ENCODE measurements at places on chromosomes 5 and 9.

- no peak for DNase-seq
Measured at GRCh38 chr5:38871790-38872551, 26.2 kb downstream of the OSMR start.

DNA sequence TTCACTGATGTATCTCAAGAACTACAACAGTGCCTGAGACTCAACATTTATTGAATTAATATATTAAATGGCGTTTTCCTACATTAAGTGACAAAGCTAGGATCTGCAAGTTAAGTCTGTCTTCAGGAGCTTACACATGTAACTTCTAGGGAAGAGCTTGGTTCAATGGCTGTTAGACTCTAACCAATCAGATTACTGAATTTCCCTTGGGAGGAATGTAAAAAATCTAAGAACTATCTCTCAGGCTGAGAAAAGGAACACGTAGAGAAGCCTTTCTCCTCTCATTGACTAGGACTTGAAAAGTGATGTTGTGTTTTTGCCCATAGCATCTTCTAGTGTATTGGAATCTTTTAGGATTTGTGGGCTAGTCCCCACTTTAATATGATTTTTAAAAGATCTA lies 53.6 kb downstream of the CCNH start:
- DNase-seq, result no peak

DNA sequence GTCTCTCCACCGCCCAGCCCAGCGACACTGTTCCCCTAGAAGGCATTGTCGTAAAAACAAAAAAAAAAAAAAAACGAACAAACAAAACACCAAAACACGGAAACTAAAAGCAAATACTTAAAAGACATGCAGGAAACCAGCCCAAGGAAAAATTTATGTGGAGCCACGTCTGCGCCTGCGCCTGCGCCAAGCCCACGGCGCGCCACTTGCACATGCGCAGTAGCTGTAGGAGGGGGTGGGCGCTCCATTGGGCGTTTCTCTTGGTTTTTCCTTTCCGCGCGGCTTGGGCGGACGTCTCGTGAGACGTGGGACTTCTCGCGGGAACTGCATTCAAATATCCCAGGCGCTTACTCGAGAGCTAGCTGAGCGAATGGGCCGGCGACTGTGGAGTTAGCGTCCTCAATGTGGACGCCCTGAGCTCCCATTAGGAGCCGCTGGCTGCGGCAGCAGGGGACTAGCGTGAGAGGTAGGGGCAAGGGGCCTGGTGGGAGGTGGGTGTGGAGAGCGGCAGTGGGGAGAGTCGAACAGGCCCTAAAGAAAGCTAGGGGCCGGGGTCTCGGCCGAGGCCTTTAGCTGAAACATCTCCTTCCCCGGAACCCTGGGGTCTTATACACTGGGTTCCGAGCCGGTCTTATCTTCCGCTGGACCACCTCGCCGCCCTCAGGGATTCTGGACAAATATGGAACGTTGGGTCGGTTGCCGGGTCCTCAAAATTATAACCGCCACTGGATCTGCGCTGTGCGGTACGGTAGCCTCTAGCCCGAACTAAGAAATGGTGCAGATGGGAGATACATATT lies at the start of gene SPDL1:
SPDL1 (plus strand) TSS at position 350 of the 797 bp plus-strand sequence. CDS start 4,644 bp downstream, outside the sequence.
- peak; percentile 94 for DNase-seq

GRCh38 chr5:16862777-16863176 lies 73.3 kb downstream of the MYO10 start:
- DNase-seq, result no peak

DNA sequence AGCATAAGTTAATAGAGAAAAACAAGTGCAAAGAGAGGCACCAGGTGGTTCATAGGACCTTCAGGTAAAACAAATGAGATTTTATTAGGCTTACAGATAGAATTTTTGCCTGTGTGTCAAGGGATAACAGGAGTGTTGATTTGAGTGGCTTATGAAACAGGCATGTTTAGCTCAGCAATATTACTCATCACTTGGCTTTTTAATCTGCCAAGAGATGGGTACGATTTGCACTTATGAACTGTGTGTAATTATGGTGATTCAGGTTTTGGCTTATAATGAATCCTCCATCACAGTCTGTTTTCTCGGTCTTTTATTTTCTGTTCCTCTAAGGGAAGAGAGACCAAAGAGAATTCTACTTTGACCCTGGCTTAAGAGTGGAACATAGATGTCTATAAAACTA lies 199.3 kb downstream of the DMRTA1 start:
- DNase-seq, result no peak

GRCh38 chr5:142545650-142546322 lies 140.1 kb downstream of the FGF1 start:
- DNase-seq, result no peak

- DNase-seq, result no peak
Measured at GRCh38 chr9:93182572-93182971, 1.4 kb upstream of the WNK2 start.

GRCh38 chr5:140039561-140039960 lies 3.5 kb downstream of the NRG2 start:
- DNase-seq, result no peak

DNA sequence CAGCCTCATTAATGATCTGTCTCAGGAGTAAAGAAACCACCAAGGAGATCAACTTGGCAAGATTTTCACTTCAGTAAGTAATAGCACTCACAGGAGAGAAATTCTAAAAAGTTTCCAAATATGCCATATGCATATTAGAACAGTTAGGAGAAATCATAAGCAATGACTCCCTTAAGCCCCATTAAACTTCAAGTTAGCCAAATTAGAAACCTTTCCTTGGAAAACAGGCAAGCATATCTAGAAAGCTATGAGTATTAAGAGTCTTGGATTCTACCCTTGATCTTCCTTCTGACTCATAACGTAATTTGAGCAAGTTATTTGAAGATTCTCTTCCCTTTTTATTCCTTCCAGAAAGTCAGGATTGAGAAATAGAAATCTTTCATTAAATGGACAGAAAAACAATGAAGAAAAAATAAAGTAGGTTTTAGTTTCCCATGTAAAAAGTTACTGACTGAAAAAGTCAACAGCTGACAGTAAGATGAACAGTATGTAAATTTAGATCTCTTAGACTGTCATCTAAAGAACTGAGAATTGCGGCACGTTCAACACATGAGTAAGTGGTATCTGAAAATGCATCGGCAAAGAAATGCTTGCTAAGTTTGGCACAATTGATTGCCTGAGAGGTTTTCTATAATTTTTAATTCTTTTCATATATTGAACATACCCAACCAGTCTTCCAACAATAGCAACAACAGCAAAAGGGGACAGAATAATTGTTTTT lies 565.7 kb upstream of the FTMT start:
- no peak for DNase-seq

DNA sequence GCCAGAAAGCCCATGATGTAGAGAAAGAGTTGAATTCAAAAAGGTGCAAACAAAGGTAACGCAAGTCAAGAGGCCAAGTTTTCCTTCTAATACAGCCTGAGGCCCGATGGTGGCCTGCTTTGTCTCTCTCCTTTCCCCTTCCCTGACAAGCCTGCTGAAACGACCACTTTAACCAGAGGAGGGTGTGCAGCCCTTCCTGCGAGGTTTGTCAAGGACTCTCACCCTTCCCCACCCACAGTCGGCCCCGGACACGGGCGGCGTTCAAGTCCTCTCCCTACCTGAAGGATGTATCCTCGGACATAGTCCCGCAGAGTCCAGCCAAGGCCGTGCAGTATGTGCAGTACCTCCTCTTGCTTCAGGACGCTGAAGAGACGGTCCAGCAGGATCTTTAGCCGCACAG lies 318.2 kb downstream of the BNC2 start:
- no peak for DNase-seq

- no peak for DNase-seq
Measured at GRCh38 chr5:9474219-9475002, 71.5 kb downstream of the SEMA5A start.

- DNase-seq, result peak; percentile 37
Measured at GRCh38 chr9:72292256-72292682, 72.7 kb downstream of the ZFAND5 start.

- DNase-seq, result no peak
Measured at GRCh38 chr9:133520121-133520835, 4.5 kb downstream of the MYMK start.

DNA sequence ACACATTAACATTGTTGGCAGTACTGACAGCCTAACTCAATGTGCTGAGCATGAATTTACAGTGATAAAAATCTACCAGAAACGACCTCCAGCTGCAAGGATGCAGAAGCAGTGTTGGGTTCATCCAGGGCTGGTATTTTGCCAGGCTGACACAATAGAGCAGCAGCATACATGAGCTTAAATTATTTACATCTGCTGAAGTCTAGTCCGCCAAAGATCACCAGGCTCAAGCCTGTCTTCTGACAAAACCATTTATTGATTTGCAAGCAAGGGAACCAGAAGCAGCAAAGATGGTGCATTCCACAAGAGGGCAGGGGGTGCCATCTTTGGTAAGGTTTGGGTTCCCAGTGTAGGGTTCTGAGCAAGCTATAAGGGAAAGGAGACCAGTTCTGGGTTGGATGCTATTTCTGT lies 8.7 kb upstream of the C5orf34 start:
- DNase-seq, result no peak

GRCh38 chr9:136705564-136705963 lies 6.8 kb upstream of the DIPK1B start:
- DNase-seq, result no peak

DNA sequence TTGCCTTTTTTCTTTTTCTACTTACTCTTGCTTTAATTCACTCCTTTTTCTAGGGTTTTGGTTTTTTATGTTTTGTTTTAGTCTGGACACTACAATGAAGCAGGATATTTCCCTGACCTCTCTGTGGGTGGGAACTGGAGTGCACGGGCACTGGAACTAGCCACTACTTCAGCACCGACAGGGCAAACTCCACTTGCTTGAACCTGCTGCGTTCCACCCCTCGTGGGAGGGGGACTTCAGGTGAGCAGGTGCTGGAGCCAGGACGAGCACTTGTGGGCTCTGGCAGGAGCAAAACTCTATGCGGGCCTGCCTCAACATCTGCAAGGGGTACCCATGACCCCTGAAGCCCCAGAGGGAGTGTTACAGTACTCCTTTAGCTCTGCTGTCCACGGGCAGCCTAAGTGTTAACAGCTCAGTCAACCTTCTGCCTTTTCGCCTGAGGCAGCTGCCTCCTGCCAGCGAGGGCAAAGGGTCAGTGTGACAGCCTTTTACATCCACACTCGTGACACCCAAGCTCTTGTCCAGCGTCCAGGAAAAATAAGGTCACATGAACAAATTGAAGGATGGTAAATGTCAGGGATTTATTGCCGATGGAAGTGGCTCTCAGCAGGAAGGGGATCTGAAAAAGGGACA lies 144.1 kb upstream of the NFIL3 start:
- no peak for DNase-seq

- DNase-seq, result no peak
Measured at GRCh38 chr9:125797930-125798329, 50.8 kb downstream of the PBX3 start.

- DNase-seq, result no peak
Measured at GRCh38 chr5:142290577-142291299, 34.1 kb downstream of the SPRY4 start.

DNA sequence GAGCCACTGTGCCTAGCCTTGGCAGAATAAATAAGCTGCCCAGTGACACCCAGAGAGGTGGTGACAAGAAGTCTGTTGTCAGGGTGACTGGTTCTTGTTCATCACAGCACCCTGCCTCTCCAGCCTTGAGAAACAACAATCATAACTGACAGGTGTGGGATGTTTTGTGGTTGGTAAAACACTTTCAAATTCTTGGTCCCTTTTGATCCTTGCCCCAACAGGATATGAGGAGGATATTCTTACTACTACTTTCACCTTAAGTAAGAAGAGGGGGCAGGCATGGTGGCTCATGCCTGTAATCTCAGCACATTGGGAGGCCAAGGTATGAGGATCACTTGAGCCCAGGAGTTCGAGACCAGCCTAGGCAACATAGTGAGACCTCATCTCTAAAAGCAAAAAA lies 14.2 kb upstream of the FRRS1L start:
- no peak for DNase-seq

GRCh38 chr9:77759391-77759790 lies 111.3 kb upstream of the GNA14 start:
- DNase-seq, result no peak

DNA sequence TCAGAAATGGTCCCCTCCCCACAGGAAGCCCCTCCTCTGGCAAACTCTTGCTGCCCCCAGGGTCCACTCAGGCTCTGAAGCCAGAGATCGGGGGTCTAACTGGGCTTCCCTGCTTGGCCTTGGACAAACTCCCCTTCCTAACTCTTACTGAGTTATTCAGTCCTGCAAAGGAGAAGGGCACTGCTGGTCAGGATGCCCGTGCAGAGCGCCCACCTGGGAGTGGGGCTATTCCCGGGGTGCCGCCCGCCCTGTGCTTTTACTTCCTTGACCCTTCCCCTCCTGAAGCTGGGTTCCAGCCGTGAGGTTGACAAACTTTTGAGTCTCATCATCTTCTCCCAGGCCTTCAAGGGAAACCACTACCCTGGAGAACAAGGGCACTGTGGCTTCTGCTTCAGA lies 4.9 kb downstream of the TBC1D9B start:
- DNase-seq, result no peak

DNA sequence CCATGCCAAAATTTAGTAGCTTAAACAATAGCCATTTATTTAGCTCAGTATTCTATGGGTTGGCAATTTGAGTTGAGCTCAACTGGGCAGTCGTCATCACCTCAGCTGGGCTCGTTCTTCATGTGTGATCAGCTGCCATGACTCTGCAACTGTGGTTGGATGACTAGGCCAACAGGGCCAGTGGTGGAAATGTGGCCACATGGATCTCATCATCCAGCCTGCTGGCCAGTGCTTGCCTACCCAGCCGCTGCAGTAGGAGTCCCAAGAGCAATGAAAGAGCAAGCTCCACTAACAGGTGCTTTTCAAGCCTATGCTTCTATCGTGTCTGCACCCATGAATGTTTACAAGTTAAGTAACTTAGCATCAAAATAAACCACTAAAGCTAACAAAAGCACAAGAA lies 158.0 kb downstream of the ATPSCKMT start:
- DNase-seq, result no peak

- no peak for DNase-seq
Measured at GRCh38 chr5:137218471-137218870, 280.7 kb downstream of the SPOCK1 start.

GRCh38 chr9:107738789-107739188 lies 249.2 kb upstream of the KLF4 start:
- DNase-seq, result no peak

DNA sequence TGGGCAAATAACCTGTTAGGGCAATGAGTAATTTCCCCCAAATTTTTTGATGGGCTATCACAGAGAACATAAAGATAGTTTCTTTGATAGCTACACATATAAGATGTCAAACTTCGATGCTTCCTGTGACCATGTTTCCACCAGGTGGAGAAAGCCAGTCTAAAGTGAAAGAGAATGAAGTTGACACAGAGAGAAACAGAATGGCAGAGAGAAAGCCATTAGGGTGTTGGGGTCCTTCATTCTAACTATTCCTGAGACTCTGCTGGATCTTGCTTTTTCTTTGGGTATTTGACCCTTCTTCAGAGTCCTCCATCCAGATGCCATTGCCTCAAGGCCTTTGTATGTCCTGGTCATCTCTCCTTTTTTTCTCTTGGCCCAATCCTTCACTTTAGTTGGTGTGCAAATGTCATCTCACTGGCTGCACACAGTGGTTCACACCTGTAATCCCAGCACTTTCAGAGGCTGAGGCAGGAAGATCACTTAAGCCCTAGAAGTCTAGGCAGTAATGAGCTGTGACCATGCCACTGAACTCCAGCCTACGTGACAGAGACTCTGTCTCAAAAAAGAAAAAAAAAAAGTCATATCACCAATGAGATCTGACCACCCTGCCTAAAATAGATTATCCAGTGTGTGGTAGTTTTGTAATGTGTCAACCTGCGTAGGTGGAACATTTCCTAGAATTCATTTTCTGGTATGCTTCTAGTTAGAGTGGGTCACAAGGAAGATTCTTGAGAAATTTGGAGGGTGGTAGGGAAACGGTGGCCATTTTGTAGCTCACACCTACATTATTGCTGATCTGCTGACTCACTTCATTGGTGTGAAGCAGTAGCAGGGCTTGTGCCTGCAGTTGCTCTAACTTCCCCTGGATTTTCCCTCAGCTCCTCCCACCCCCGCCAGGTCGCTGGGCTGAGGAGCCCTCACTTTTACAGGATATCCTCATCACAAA lies 20.8 kb upstream of the KIF2A start:
- DNase-seq, result no peak
